ENCODE measurements at places on chromosomes 11 and 22.

DNA sequence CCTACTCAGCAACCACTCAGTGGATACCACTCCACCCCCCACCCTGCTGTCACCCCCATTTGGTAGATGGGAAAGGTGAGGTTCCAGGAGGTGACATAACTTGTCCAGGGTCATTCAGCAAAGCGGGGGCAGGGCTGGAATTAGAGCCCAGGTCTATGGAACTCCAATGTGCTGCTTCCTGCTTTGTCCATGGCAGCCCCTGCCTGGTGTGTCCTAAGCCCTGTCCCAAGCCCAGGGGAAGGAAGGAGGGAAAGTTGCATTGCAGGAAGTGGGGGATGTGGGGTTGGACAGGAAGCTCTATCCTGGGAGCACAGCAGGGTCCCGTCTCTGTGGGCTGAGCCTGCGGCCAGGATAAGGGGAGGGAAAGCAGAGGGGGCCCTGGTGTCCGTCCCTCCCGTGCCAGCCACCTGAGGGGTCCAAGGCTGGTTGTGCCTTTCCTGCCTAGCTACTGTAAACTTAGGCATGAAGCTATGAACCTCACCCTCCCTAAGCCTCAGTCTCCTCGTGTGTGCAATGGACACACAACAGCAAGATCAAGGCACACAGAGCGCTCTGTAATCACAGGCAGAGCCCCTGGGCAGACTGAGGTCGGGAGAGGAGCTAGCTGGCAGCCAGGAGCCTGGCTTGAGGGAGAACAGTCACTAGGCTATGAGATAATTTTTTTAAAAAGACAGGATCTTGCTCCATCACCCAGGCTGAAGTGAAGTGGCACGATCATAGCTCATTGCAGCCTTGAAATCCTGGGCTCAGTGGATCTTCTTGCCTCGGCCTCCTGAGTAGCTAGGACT lies 12.9 kb downstream of the GAL3ST1 start:
- H3K4me3 ChIP-seq, result no peak overlapping the region
- H3K27me3 ChIP-seq, result no peaks in the 10 kb centered on the region
- DNase-seq, result no peak
- peaks cover 16% of the 10 kb centered on the region for H3K36me3 ChIP-seq
- no peak overlapping the region for H3K27ac ChIP-seq

- H3K27me3 ChIP-seq, result no peaks in the 10 kb centered on the region
- H3K27ac ChIP-seq, result no peak overlapping the region
- H3K4me3 ChIP-seq, result no peak overlapping the region
- DNase-seq, result no peak
- H3K4me1 ChIP-seq, result no peaks in the 10 kb centered on the region
These were observed 46.9 kb downstream of the PANX1 start for GRCh38 chr11:94175535-94175934.

DNA sequence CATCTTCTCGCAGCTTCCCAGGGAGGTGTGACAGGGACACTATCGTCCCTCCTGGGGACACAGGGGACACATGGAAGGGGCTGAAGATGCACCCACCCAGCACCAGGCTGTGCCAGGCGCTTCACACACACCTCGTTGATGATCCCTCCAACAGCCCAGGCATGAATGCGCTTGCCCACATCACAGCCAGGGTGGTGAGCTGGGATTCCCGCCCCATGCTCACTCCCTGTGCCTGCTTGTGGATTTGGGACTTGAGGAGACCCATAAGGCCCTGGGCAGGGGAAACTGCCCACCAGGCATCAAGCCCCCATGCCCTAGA lies 57.8 kb downstream of the OTOG start:
- no peaks in the 10 kb centered on the region for H3K27me3 ChIP-seq
- H3K4me1 ChIP-seq, result peaks cover 3% of the 10 kb centered on the region
- H3K27ac ChIP-seq, result no peak overlapping the region
- no peak for DNase-seq
- no peak overlapping the region for H3K4me3 ChIP-seq

GRCh38 chr11:3859373-3859881 lies 4.0 kb downstream of the STIM1 start:
- H3K4me1 ChIP-seq, result peaks cover 25% of the 10 kb centered on the region
- H3K4me3 ChIP-seq, result no peak overlapping the region
- no peaks in the 10 kb centered on the region for H3K27me3 ChIP-seq
- DNase-seq, result no peak

DNA sequence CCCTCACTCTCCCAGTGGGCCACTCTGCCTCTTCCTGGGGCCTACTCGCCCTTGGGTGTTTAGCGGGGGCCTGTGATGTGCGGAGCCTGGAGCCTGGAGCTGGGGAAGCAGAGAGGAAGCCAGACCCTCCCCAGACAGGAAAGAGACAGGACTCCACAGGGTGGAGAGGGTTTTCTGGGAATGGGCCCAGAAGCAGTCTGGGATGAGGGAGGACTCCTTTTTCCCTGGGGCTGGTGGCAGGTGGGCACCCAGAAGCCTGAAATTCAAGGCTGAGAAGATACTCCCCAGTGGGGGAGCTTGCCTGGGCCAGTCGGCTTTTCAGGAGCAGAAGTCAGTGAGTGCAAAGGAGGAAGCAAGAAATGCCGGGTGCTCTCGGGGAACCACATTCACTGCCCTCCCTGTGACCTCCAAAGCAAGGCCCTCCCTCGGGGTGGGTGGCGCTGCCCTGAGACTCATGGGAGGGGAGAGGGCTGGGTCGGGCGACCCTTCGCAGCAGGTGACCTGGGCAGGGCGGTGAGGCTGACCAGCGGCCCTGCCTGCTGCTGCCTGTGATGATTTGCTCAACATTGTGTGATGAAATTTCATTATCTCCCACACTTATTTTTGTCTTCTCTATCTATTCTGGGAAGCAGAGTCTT lies 1377.4 kb downstream of the BRD1 start:
- H3K36me3 ChIP-seq, result no peaks in the 10 kb centered on the region
- no peaks in the 10 kb centered on the region for H3K27me3 ChIP-seq
- H3K27ac ChIP-seq, result no peak overlapping the region
- no peak for DNase-seq
- no peak overlapping the region for H3K4me3 ChIP-seq
- no peaks in the 10 kb centered on the region for H3K4me1 ChIP-seq

DNA sequence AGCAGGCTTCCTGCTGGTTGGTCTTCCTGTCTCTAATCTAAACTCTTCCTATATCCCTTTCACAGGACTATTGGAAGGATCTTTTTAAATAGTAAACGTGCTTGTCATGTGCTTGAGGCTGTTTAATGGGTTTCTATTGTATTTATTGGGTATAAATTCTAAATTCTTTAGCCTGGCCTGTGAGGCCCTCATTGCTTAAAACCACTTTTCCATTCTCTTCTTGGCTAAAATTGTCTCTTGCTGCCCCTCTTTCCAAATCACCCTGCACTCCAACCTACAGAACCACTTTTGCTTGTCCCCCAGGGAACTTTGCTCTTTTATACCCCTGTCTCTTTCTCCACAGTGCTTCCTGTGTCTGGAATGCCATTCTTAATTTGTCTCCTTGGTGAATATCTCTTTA lies 46.4 kb upstream of the MUC15 start:
- H3K4me3 ChIP-seq, result no peak overlapping the region
- DNase-seq, result no peak
- no peaks in the 10 kb centered on the region for H3K27me3 ChIP-seq
- H3K4me1 ChIP-seq, result no peaks in the 10 kb centered on the region
- no peaks in the 10 kb centered on the region for H3K36me3 ChIP-seq

GRCh38 chr22:39999144-39999757 lies 4.5 kb downstream of the FAM83F start:
- H3K27me3 ChIP-seq, result peaks cover 13% of the 10 kb centered on the region
- DNase-seq, result no peak
- H3K27ac ChIP-seq, result no peak overlapping the region
- peaks cover 50% of the 10 kb centered on the region for H3K4me1 ChIP-seq
- H3K36me3 ChIP-seq, result no peaks in the 10 kb centered on the region

DNA sequence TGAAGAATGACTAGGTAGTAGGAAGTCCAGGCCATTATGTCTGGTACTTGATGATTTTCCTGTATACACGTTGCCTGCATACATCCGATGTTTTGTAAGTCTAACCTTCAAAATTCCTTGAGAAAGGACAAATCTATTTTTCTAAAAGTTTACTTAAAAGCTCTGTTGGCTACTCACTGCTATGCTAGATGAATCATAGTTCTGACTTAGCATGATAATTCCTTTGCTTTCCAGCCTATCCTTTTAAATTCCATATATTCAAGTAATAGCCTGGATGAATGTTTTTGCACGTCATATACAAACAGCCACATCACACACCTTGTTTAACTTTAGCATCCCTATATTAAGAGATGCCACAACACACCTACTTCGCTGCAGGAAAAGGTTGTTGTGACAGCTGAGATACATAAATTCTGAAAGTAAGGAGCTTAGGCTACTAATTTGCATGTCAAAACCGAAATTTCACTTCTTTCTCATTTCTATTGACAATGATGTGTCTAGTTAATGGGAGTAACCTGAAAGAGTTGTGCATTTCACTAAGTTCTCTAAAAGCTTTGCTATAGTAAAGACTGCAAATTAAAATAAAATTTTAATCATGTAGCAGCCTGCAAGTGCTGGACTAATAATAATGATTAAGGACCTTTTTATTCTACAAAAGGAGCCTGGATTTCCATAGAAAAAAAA lies 1116.4 kb downstream of the JRKL start:
- no peak overlapping the region for H3K4me3 ChIP-seq
- H3K27me3 ChIP-seq, result no peaks in the 10 kb centered on the region
- DNase-seq, result no peak
- H3K36me3 ChIP-seq, result no peaks in the 10 kb centered on the region
- no peak overlapping the region for H3K27ac ChIP-seq

DNA sequence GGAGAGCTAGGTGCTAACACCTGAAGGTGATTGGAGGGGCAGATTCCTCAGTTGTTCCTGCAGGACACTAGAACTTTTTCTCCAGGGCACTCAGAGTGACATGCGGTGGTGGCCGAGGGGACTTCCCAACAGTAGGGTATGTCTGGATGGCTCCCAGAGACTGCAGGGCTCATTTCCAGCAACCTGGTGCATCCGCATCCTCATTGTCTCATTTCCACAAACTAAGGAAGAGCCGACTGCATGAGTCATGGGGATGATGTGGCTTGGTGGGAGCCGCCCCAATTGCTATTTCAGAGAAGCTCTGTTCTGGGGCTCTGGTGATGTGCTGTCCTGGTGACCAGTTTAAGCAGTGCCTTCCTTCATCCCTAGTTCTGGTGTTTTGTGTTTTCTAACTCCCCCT lies 2.8 kb upstream of the ROBO4 start:
- no peaks in the 10 kb centered on the region for H3K27me3 ChIP-seq
- no peak overlapping the region for H3K27ac ChIP-seq
- H3K4me1 ChIP-seq, result peaks cover 35% of the 10 kb centered on the region
- no peak for DNase-seq

DNA sequence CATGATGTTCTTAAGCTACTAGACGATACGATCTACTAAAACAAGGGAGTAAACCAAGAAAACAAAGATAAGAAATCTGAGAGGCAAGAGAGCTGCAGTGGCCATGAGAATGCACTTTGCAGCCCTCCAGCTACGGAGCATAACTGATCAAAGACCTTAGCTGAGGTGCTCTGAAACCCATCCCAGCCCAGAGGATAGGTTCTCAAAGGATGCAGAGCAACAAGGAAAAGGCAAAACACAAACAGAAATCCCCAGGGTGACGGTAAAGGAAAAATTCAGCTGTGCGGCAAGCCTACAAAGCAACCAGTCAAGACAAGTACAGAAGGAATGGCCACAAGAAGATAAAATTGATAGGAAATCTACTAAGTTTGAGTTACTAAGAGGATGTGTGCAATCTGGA lies 32.5 kb upstream of the CFAP300 start:
- H3K36me3 ChIP-seq, result no peaks in the 10 kb centered on the region
- no peak overlapping the region for H3K4me3 ChIP-seq
- no peak for DNase-seq
- H3K27ac ChIP-seq, result no peak overlapping the region
- no peaks in the 10 kb centered on the region for H3K4me1 ChIP-seq
- H3K27me3 ChIP-seq, result no peaks in the 10 kb centered on the region

DNA sequence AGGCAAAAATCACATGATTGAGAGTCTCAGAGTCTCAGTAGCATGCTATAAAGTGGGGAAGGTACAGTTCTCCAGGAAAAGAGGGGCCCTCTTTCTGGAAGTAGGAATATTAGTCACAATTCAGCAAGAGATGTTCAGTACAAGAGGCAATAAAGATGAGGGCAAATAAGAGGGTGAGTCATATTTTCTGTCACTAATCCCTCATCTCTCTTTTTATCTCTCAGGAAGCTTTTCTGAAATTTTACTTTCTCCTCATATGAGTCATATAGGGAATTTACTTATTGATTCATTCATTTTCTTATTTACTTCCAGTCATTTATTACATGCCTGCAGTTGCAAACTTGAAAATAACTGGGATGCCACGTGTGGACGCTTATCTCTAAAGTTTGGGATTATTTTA lies 3.4 kb upstream of the NXPE1 start:
- no peak overlapping the region for H3K4me3 ChIP-seq
- no peak overlapping the region for H3K27ac ChIP-seq
- DNase-seq, result no peak
- H3K36me3 ChIP-seq, result no peaks in the 10 kb centered on the region
- no peaks in the 10 kb centered on the region for H3K4me1 ChIP-seq
- H3K27me3 ChIP-seq, result no peaks in the 10 kb centered on the region

GRCh38 chr22:24402460-24403192 lies 24.8 kb upstream of the ADORA2A start:
- peaks cover 27% of the 10 kb centered on the region for H3K4me1 ChIP-seq

GRCh38 chr22:38504731-38505540 lies 1.2 kb downstream of the DDX17 start:
- H3K27ac ChIP-seq, result peak overlapping the region; percentile 100
- peaks cover 24% of the 10 kb centered on the region for H3K4me1 ChIP-seq
- peak overlapping the region; percentile 68 for H3K4me3 ChIP-seq
- no peaks in the 10 kb centered on the region for H3K27me3 ChIP-seq

DNA sequence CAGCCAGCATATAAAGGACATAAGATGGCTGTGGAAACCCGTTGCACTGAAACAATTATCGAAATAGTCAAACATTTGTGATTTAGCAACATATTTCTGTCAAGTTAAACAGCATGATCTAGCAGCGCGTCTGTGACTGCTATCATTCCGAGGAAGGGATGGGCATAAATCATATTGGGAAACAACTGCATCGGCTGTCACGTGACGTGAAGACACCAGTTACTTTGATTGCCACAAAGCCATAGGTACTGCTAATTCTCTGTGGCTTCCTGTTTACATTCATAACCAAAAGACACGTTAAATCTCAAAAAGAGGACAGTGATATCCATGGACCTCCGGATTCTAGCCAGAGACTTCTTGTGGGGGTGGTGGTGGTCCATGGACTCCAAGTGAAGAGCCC lies 87.8 kb downstream of the CACNA1I start:
- H3K36me3 ChIP-seq, result peaks cover 36% of the 10 kb centered on the region
- H3K27ac ChIP-seq, result no peak overlapping the region
- no peak overlapping the region for H3K4me3 ChIP-seq
- peaks cover 37% of the 10 kb centered on the region for H3K4me1 ChIP-seq
- DNase-seq, result peak; percentile 59

GRCh38 chr11:14015711-14016110 lies 53.2 kb downstream of the SPON1 start:
- no peaks in the 10 kb centered on the region for H3K27me3 ChIP-seq
- no peak overlapping the region for H3K4me3 ChIP-seq
- no peak overlapping the region for H3K27ac ChIP-seq
- no peaks in the 10 kb centered on the region for H3K36me3 ChIP-seq

GRCh38 chr11:4881860-4882500 lies at the start of gene OR51T1:
Gene OR51T1 (plus strand): TSS chr11:4881900. CDS start chr11:4881900, 0 bp downstream.
- H3K36me3 ChIP-seq, result no peaks in the 10 kb centered on the region
- H3K4me3 ChIP-seq, result no peak within 1 kb of the TSS
- no peaks in the 10 kb centered on the region for H3K4me1 ChIP-seq
- no peak for DNase-seq
- no peak within 1 kb of the TSS for H3K27ac ChIP-seq

GRCh38 chr11:117704395-117705100 lies 92.5 kb downstream of the DSCAML1 start:
- H3K4me3 ChIP-seq, result no peak overlapping the region
- H3K27me3 ChIP-seq, result no peaks in the 10 kb centered on the region
- no peak overlapping the region for H3K27ac ChIP-seq
- no peak for DNase-seq
- H3K36me3 ChIP-seq, result no peaks in the 10 kb centered on the region

All from spinal cord (tissue), 10 donors.